ENCODE measurements at places on chromosomes 11 and 22.

DNA sequence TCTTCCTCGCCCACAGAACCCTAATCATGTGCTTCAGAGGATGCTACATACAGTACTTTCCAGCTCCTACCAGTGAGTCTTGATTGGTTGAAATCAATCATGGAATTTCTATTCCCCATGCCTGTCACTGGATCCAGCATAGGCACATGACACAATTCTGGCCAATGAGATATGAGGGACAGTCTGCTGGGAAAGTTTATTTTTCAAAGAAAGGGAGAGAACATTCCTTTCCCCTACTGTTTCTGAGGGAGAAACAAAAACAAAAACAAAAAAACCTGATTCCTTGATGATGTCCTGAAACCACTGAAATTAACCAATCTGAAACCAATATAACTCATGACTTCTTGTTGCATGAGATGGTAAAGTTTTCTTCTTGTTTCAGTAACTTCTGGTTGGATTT lies 3.3 kb upstream of the RCN1 start:
- DNase-seq = peak; percentile 52

GRCh38 chr22:16695261-16695660 lies 102.7 kb upstream of the CCT8L2 start:
- DNase-seq = no peak

- DNase-seq = no peak
These were observed 22.7 kb upstream of the P2RY2 start for GRCh38 chr11:73195191-73196007.

DNA sequence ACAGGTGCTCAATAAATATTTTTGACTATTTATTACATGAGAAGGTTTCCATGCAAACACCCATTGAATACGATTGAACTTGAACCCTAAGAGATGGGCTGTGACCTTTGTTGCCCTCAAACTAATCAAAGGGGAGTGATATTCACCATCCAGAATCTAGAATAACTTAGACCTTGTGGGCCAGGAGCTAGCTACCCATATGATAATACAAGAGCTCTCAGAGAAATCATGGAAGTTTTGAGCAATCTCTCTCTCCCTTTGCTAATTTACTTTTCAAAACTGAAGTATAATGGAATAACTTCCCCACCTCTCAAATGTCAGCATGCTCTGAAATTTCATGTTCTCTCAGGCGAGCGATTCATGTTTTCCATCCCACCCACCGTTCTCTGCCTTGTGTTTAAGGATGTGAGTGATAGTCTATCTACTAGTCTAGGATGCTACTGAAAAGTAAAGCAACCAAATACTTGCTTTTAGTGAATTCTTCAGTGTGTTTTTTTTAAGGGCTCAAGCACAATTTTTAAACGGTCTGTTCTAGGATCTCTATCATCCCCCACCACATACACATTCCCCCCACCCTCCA lies 33.3 kb downstream of the BARX2 start:
- DNase-seq = no peak

DNA sequence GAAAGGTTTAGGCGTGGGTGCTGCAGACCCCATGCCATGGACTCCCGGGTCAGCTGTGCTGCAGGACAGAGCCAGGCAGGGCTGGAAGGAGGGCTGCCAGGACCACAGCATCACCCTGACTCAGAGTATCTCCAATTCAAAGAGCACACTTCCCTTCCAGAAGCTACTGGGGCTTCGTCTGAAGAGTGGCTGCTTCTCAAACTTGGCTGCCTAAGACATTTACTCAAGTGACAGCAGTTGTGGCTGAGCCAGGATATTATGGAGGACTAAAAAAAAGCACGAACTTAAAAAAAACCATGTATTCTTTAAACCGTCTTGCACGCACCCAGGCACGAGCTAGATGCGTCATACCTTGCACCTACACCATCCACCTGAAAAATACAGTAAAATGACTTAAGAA lies 13.0 kb upstream of the BID start:
- DNase-seq = peak; percentile 35

Measured in AG20443 (cell line).